ENCODE measurements at places on chromosomes 12 and 14.

GRCh38 chr12:89064780-89065179, 287.5 kb downstream of the DUSP6 start:
- DNase-seq = no peak

GRCh38 chr12:67669934-67670631, 21.5 kb downstream of the DYRK2 start:
- DNase-seq = no peak

- no peak for DNase-seq
Observed at GRCh38 chr12:101783150-101783549, 43.9 kb upstream of the SYCP3 start.

- DNase-seq = no peak
Observed at GRCh38 chr12:58323676-58324075, 382.3 kb downstream of the ATP23 start.

- DNase-seq = no peak
Observed at GRCh38 chr12:42589465-42590329, at the start of gene PRICKLE1. PRICKLE1 (minus strand) TSS chr12:42589746; CDS start chr12:42472516, 117,230 bp downstream.

GRCh38 chr14:50533241-50533705, 904 bp upstream of the MAP4K5 start:
- no peak for DNase-seq

DNA sequence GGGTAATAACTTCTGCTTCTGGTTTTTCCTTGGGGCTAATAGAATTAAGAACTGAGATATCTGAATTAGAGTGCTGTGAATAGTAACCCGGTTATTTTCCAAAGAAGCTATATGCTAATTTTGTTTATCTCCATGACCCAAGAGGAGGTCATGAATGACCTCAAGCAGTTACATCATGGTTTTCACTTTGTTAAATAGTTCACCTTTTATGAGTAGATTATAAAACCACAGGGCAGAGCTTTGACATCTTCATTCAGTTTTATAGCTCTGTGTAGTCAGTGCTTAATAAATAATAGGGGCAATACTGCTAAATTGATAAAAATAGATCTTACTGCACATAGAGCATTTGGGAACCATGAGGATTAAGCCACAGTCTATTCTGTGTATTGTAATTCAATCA, 462.2 kb downstream of the LRIG3 start:
- DNase-seq = no peak

- no peak for DNase-seq
Observed at GRCh38 chr12:57852200-57852599, 5.7 kb upstream of the CTDSP2 start.

GRCh38 chr14:20412411-20412810, 890 bp downstream of the TEP1 start:
- no peak for DNase-seq

GRCh38 chr14:98913967-98914650, 357.9 kb downstream of the BCL11B start:
- no peak for DNase-seq

DNA sequence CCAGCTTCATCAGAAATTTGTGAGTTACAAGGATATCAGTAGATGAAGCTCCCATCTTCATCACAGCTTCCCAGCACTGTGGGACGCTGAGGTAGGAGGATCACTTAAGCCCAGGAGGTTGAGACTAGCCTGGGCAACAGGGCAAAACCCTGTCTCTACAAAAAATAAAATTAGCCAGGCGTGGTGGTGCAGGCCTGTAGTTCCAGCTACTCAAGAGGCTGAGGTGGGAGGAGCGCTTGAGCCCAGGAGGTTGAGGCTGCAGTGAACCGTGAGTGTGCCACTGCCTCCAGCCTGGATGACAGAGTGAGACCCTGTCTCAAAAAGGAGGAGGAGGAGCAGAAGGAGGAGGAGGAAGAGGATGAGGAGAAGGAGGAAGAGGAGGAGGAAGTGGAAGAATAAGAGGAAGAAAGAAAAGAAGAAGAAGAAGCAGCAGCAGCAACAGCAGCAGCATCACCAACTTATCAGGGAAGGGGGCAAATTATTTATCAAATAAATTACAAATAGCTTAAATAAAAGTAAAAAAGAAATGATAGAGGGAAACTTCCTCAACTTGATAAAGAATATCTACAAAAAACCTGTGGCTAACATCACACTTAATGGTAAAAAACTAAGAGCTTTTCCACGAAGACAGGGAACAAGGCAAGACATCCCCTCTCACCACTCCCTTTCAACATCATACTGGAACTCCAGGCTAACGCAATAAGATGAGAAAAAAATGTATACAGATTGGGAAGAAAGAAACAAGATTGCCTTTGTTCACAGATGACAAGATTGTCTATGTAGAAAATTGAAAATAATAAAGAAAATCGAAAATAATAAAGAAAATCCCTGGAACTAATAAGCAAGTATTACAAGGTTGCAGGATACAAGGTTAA, 69.6 kb downstream of the NINJ2 start:
- DNase-seq = no peak

- DNase-seq = no peak
Observed at GRCh38 chr14:90487462-90487861, 90.6 kb downstream of the CALM1 start.

GRCh38 chr12:95942101-95942523, 302 bp downstream of the CCDC38 start:
- DNase-seq = no peak

GRCh38 chr12:29804019-29804418, 20.3 kb upstream of the TMTC1 start:
- no peak for DNase-seq

All from substantia nigra (tissue), 51 donors.